T-helper 1 cell (primary cell): ENCODE measurements at places on chromosomes 7 and 10.

GRCh38 chr10:122494833-122495232, 33.5 kb downstream of the HTRA1 start:
- no peak for DNase-seq

GRCh38 chr7:114631249-114631822, 216.7 kb downstream of the FOXP2 start:
- no peak for DNase-seq

DNA sequence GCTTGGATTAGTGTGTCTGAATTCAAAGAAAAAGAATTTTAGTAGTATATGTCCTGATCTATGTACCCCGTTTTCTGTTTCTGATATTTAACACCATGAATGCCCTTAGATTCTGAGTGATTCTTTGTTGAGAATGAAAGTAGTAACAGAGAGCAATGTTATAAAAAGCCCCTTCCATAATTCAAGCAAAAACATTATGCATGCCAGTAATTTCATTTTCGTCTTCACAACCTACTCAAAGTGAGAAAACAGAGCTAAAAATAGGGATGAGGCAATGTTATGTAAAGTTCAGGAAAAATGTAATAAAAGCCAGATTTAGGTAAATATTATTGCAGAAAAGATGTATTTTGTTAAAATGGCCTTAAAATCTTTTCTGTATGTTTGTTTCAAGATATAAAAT, 28.1 kb downstream of the PTPRZ1 start:
- no peak for DNase-seq

DNA sequence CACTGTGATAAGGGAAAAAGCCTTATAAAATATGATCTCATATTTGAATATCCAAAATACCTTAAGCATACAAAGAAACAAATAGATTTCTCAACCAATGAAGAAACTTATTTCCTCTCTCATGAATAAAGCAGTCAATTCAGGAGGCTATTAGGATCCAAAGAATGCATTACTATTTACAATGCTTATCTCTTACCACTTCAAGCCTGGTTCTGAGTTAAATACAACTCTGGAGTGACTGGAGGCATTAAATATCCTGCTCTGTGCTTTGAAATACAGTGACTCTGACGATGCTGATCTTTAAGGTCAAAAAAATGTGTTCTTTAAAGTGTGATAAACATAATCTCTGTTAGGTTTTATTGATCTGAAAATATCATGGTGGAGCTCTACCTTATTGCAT, 493.2 kb downstream of the ZWINT start:
- DNase-seq = no peak

DNA sequence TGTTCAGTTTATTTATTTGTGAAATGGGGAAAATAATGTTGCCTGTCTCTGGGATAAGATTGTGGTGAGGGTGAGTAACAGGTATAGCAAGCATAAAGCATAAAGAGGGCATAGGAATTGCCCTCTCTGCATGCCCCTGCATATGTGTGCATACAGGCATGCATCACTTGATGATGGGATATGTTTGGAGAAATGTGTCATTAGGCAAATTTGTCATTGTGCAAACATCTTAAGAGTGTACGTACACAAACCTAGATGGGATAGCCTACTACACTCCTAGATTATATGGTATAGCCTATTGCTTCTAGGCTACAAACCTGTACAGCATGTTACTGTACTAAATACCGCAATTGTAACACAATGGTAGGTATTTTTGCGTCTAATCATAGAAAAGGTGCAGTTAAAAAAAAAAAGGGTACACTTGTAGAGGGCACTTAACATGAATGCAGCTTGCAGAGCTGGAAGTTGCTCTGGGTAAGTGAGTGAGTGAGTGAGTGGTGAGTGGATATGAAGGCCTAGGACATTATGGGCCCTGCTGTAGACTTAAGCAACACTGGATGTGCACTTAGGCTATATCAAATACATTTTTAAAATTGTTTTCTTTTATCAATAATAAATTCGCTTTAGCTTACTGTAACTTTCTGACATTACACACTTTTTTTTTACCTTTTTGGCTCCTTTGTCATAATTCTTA, 386.5 kb upstream of the ANKRD30A start:
- DNase-seq = no peak

DNA sequence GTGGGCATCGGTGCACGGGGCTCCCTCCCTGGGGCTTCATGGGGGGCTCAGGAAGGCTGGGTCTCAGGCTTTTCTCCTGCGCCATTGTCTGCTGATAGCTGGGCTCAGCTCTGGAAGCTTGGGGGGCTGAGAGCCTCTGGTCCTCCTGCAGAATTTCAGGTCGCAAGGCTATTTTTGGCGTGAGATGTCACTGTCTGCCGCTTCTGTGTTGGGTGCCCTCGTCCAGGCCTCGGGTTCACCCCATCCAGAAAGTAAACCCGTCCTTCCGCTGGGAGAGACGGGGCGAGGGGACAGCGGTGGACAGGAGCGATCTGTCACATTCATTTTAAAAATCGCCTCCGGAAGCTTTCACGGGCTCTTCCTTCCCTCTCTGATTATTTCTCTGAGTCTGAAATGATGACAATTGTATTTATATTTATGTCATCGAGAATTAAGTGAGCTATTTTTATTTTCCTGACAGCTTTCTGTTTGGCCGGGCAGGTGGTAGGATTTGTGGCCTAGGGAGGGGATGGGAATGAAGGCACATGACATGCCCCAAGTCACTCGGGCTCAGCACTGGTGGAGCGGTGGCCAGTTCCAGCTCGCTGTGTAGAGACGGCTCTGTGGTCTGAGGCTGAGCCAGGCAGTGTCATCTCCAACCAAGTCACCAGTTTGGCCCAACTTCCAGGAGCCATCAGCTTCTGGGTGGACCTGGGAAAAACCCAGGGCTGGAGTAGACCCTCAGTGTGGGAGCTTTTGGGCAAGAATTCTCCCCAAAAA, 40.7 kb upstream of the AP5Z1 start:
- no peak for DNase-seq

GRCh38 chr7:26378016-26378415, 86.4 kb downstream of the SNX10 start:
- no peak for DNase-seq

GRCh38 chr10:34723750-34724149, 91.3 kb downstream of the PARD3 start:
- no peak for DNase-seq

DNA sequence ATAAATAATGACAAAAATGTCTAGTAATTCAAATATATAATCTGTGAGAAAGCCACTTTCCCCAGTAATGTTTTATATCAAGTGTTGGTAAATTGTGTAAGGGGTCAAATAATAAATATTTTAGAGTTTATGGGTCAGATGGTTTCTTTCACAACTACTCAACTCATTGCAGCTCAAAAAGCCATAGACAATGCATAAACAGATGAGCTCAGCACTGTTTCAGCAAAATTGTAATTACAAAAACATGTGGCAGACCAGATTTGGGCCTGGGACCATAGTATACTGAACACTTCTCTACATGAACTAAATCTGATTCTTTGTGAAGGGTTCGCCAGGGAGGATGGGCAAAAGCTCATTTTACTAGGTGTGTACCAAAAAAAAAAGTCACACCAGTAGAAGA, 460.8 kb downstream of the NRG3 start:
- DNase-seq = no peak

DNA sequence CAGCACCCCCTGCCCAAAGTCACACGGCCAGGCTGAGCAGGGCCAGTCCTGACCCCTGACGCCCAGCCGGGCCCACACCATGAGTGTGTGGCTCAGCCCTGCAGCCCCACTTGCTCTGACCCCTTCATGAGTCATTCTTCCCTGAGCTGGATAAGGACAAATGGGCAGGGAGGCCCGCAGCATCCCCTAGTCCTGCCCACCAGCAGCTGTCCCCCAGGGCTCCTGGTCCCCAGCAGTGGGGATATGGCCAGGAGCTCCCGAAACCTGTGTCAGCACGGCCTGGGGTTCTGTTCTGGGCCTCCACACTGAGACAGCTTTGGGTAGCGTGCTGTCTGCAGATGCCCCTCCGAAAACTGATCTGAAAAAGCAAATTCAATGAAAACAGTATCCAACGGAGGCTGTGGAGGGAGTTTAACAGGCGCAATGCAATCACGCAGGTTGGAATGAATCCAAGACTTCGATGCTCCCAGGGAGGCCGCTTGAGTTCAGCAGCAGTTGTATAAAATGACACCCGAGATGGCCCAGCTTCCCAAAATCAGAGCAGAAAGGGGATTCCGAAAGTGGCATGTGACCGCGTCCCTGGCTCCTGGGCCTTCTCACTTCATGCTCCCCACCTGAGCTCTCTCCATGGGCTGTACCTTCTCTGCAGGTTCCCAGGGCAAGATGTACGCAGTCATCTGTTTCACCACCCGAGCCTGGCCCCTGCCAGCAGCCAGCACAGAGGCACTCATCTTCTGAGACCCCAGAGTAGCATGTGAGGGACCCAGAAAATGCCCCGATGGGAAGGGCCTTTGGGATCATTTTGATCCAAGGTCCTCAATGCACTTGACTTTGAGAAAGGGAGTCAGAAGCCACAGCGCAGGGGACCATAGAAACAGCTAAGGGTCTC, 214.1 kb downstream of the USP6NL start:
- DNase-seq = no peak

DNA sequence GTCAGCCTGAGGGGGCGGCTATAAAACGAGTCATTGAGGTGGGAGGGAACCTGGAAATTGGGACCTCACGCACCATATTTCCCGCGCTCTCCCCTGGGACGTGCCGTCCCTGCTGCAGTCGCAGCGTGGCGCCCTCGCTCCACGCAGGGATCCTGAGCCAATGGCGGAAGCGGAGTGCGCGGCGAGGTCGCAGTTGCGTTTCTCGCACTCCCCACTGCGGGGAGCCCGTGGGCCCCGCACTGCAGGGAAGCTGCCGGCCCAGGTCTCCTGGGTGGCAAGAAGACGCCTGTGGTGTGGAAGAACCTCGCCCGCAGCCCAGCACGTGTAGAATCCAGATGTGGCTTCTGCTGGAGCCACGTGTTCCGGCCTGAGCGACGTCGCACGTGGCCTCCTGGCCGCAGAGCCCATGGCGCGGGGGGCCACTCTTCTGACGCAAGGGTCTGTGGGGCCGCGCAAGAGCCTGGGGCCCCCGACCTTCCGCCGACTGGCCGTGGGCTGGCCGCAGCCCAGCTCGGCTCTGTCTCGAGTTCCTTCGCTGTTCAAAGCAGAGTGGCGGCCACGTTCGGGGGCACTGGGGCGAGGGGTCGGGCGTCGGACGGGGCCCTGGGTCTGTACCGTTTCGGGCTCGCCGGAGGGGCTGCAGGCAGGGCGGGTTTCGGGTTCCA, 26.4 kb downstream of the HIF1AN start:
- DNase-seq = peak; percentile 71

- no peak for DNase-seq
Measured at GRCh38 chr7:74337926-74338325, 48.7 kb downstream of the CLIP2 start.

DNA sequence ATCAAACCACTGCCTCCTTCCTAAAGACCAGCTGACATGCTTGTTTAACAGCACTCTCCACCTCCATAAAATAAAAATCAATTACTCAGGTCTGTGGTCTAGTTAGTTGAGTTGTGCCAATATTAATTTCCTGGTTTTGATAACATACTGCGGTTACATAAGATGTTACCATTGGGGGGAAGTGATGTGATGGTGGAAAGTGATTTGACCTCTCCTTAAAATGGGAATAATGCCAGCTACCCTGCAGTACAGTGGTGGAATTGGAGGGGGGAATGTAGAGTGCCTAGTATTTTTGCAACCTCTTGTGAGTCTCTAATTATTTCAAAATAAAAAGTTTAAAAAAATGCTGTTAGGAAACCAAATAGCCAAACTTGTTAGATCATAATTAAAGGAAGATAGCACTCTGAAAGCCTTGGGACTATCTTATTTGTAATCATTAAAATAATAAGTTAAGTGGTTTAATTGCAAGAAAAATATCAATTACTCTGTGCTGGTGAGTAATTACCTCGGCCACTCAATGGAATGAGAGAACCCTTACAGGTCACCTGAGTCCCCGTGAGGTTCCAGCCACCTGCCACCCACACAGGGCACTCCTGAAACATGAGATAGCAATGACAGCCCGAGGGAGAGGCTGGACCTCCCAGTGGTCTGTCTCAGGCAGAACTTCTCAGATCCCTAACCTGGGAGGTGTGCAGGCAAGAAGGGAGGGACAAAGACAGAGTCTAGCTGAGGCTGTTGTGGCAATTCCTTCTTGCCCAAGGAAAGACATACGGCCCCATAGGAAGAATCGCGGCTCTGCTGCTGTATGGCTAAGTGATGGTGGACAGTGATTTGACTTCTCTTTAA, 94.1 kb downstream of the SH3PXD2A start:
- DNase-seq = no peak

- DNase-seq = no peak
Measured at GRCh38 chr10:69696073-69696731, 66.2 kb downstream of the FAM241B start.

DNA sequence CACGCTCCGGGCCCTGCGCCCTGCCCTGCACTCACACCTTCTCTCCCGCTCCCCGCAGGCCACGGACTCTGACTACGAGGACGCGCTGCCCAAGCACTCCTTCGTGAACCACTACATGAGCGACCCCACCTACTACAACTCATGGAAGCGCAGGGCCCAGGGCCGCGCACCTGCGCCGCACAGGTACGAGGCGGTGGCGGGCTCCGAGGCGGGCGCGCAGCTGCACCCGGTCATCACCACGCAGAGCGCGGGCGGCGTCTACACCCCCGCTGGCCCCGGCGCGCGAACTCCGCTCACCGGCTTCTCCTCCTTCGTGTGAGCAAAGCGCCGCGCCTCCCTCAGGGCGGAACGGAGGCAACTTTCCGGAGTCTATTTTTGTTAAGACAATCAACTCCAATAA, 417.0 kb upstream of the FOXK1 start:
- DNase-seq = no peak

DNA sequence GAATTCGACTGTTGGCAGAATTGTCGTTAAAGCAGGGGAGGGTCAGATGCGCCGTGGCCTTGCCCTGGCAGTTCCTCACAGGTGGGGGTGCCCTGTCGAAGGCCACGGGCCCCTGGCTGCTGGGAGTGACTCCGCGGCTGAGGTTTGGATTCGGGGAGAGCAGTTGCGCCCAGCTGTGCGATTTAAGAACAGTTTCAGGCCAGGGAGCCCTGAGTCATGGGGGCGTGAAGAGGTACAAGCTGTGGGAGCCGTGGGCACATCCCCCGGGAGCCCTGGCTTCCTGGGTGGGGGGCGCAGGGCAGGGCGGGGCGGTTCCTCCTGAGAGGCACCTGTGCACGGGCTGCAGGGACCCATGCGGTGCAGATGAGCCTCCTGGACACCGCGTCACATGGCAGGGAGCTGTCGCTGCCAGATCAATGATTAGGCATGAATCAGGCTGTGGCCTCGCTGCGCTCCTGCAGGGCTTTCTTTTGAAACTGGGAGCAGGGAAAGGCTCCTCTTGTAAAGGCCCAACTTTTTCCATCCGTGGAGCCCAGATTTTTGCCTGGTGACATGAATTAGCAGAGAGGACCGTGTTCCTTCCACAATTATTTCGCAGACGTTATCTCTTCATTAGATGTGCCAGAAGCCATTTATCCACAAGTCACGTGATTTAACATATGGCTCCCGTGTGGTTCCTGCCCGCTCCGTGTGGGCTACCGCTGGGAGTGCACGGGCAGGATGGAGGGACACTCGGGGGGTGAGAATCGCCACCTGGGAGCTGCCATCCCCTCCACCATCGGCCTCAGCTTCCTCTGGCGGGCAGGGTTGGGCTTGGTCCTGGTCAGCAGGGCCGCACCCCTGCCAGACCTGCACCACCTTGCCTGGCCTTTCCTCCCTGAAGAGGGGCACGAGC, 918 bp downstream of the PWWP2B start:
- peak; percentile 26 for DNase-seq

GRCh38 chr10:72080042-72080975, 8.0 kb downstream of the SPOCK2 start:
- DNase-seq = no peak
